ENCODE measurements at places on chromosomes 6 and 20. TPM values are rescaled to one million over a fixed set of nuclear protein-coding genes. Genes with fewer than 3 reads are reported as not detected.

OR2J3 gene
- total RNA-seq: not detected

DNA sequence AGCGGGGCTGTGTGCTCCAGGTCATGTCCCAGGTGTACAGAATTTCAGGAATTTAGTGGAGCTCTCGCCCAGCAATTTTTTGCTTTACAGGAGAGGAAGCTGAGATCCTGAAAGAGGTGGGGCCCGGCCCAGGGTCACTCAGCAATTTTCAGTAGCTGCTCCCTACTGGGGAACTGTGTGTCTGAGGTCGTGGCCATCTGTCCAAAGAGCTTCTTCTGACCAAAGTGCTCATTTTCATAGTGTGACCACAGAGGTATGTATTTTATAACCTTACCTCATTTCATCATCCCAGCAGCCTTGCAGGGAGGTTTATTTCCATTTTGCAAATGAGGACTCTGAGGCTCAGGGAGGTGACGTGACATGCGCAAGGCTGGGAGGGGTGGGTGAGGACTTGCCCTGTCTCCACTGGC is 46.3 kb downstream of the FAM209B start:
- H3K27ac ChIP-seq: no peak overlapping the region
- no peak overlapping the region for H3K4me3 ChIP-seq
- DNase-seq: no peak
- no peaks in the 10 kb centered on the region for H3K27me3 ChIP-seq
- H3K4me1 ChIP-seq: no peaks in the 10 kb centered on the region

PDYN gene
- not detected for total RNA-seq

DNA sequence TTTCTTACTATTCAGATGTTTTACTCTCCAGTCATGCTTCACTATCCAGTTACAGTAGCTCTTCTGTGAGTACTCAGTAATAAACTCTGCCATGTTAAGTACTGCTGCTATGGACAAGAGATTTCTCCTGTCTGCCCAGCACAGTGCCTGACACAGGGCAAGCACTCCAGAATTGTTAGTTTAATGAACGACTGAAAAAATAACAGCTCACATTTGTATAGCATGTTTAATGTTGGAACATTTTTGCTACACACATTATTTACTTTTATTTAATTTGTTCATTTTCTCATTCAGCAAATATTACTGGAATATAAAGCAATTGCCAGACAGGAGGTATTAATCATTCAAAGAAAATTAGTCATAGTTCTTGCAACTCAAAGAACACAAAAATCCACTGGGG is 142.6 kb upstream of the HMGN3 start:
- H3K27me3 ChIP-seq: no peaks in the 10 kb centered on the region
- no peak for DNase-seq

DNA sequence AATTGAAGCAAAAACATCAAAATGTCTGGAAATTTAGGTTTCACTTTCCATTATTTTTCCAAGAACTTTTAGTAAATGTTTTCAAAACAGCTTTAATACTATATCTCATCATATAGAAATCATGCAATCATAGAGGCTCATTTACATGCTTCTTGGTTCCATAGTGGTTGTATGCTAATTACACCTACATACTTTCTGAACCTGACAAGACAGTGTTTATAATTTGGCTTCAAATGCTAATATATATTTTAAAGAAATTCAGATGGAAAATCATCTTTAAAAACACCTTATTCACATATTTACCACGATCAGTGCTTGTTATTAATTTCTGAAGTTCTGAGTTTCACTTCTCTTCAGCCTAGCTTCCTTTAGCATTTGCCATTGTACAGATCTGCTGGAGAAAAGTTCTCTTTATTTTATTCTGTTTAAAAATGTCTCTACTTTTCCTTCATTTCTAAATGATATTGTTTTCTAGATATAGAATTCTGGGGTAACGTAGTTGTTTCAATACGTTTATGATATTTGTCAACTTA is 89.9 kb downstream of the PLCB1 start:
- no peak overlapping the region for H3K27ac ChIP-seq
- no peak overlapping the region for H3K4me3 ChIP-seq
- H3K36me3 ChIP-seq: no peaks in the 10 kb centered on the region
- no peaks in the 10 kb centered on the region for H3K4me1 ChIP-seq
- DNase-seq: no peak

GRCh38 chr20:60403105-60403741 is 445.0 kb downstream of the CDH26 start:
- no peaks in the 10 kb centered on the region for H3K4me1 ChIP-seq
- no peak overlapping the region for H3K27ac ChIP-seq
- no peaks in the 10 kb centered on the region for H3K36me3 ChIP-seq
- no peak overlapping the region for H3K4me3 ChIP-seq

DNA sequence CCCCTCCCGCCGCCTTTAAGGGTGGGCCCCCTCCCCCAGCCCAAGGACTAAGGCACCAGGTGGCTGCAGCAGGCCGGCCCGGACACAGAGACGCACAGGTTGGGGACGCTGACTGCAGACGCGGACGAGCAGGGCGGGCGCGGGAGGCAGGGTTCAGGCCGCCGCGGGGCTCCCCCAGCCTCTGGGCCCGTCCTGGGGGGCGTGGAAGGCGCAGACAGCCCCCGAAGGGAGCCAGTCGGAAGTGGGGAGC is 9.3 kb downstream of the DUSP15 start:
- no peaks in the 10 kb centered on the region for H3K36me3 ChIP-seq
- no peak overlapping the region for H3K27ac ChIP-seq
- peaks cover 4% of the 10 kb centered on the region for H3K27me3 ChIP-seq
- peaks cover 7% of the 10 kb centered on the region for H3K4me1 ChIP-seq
- peak overlapping the region; percentile 53 for H3K4me3 ChIP-seq

All from colonic mucosa (tissue), 4 donors.